Epithelial cell of prostate (primary cell): ENCODE measurements at places on chromosomes 5 and 9.

DNA sequence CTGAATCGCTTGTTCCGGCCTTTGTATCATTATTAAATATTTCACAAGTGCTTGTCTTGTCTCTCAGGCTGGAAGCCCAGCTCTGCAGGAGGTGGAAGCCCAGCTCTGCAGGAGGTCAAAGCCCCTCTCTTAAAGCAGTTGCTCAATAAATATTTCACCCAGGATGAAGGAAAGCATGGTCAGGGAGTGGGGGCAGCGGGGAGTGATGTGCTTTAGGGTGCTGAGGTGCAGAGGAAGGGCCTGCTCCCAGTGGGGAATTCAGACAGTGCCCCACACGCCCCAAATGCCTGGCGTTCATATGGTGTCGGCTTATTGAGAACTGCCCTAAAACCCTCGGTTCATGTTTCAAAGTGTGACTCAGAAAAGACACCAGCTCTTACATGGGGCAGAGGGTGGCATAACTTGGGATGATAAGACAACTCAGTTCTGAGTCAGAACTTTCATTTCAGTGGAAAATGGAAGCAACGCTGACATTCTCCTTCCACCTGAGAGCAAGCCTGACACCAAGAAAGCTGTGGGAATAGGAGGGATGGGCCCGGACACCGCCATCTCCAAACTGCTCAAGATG, 114.3 kb upstream of the DAP start:
- no peak for DNase-seq

- DNase-seq = no peak
Observed at GRCh38 chr5:138952962-138953361, 77.8 kb upstream of the LRRTM2 start.

GRCh38 chr5:126954981-126955380, 75.4 kb downstream of the MARCHF3 start:
- DNase-seq = no peak

DNA sequence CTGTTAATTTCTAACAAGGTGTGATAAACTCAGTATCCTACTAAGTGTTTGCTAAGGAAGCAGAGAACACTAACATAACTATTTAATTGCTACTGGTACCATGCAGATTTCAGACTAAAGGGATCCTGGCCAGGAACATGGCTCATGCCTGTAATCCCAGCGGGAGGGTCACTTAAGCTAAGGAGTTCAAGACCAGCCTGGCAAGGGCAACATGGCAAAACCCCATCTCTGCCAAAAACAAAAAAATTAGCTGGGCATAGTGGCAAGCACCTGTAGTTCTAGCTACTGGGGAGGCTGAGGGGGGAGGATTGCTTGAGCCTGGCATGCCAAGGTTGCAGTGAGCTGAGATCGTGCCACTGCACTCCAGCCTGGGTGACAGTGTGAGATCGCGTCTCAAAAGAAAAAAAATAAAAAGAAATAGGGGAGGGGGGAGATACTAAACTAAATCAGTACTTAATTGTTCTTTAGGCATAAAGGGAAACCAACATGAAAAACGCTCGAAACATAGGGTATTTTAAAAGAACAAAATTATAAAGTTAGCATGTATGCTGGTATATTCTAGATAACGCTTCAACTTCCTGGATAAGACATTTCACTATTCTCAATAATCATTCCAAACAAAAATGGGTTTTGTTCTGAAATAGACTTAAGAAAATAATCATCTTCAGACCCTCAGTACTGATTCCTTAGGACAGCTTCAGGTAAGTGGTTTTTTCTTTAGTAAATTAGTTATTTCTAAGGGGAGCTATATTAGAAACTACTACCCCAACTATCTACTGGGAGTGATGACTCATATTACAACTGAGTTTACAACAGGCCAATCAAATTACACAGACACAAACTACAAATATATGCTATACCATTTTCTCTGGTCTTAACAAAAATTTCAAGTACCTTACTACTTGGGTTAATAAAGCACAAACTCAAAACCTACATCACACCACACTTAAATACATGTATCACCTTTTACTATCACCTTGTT, 3.5 kb downstream of the PANK3 start:
- DNase-seq = no peak

DNA sequence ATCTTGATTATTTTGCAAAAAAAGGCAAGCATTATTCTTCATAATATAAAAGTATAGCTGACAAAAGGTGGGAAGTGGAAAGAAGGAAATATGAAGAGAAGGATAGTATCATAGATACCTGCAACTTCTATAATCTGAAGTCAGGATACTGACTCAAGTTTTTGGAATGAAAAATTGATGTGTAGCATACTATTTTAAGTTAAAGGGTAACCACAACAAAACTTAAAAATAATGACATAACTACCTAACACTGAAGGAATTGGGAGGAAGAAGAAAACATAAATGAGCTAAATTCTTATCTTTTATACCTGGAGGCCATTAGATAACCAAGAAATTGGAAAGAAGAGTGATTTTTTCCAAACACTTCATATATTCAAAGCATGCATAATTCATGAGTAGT, 51.8 kb upstream of the TLE1 start:
- no peak for DNase-seq

DNA sequence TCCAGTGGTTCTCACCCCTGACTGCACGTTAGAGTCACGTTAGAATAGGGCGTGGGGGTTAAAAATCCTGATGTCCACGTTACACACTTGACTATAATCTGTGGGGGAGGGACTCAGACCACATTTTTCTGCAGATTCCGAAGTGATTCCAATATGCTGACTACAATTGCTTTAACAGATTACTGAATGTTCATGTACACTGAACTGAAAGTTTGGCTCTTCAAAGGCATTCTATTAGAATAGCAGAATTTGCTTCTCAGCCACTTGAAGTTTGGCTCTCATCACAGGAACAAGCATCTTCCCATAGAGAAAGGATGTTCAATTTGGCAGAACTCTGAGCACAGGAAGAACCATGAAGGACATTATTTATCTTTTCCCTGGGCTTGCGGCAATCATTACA, 84.5 kb downstream of the HAPLN1 start:
- DNase-seq = no peak

DNA sequence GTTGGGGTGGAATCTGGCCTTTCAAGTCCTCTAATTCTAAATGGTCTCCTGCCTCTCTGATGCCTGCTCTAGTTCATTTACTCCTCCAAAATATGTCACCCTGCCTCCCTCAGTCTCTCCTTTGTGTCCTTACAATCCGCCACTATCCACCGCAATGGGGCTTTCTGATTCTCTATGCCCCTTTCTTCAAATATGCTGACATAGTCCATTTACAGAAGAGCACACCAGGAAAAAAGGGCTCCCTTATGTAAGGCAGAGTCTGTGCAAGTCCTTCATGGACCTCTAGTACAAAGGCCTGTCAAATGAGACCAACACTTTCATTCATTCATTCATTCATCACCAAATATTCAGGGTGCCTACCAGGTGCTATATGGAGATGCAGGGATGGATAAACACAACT, 2.0 kb upstream of the ASTN2 start:
- no peak for DNase-seq

DNA sequence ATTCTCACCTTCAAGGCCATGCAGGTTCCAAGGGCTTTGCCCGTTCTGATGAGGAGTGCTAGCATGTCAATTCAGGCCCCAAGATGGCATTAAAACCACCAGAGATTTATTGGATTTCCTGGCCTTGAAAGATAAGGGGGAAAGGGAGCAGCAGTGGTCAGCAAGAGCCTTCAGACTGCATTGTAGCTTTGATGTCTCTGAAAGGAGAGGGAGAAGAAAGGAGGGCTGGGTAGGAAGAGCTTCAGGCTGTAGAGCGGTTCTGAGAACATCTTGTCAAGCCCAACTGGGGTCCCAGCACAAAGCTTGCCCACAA, 41.8 kb upstream of the FGF1 start:
- DNase-seq = no peak

DNA sequence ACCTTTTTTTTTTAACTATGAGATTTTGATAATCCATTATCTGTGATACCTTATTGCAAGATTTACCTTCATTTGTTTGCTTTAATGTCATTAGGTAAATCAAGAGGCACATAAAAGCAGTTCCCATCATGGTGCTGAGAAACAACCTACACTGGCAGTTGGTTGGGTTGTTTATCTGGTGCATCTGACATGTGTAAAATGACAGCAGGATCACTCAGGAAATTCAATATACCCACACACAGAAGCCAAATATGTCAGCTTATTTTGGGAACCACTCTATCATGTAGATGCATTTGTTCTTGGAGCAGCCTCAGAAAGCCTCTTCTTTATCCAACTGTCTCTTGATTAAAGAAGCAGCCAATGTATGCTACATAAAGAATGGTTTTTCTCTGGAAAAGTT, 7.8 kb upstream of the CCDC192 start:
- no peak for DNase-seq

GRCh38 chr5:32471784-32472183, 27.2 kb upstream of the ZFR start:
- no peak for DNase-seq

DNA sequence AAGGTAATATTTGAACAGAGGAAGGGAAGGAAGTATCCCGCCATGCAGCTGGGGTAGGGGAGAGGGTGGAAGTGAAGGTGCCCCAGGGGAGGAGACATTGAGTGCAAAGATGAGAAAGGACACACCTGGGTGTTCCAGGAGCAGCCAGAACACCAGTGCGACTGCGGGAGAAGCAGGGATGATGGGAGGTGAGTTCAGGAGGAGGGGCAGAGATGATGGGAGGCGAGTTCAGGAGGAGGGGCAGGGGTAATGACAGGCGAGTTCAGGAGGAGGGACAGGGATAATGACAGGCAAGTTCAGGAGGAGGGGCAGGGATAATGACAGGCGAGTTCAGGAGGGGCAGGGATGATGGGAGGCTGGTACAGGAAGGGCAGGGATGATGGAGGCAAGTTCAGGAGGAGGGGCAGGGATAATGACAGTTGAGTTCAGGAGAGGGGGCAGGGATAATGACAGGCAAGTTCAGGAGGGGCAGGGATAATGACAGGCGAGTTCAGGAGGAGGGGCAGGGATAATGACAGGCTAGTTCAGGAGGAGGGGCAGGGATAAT, 17.2 kb upstream of the SPOCK1 start:
- no peak for DNase-seq

DNA sequence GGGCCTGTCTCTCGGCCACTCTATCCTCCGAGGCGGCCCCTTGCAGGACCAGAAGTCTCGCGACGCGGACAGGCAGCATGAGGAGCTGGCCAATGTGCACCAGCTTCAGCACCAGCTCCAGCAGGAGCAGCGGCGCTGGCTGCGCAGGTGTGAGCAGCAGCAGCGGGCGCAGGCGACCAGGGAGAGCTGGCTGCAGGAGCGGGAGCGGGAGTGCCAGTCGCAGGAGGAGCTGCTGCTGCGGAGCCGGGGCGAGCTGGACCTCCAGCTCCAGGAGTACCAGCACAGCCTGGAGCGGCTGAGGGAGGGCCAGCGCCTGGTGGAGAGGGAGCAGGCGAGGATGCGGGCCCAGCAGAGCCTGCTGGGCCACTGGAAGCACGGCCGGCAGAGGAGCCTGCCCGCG, 283.5 kb downstream of the ARHGEF28 start:
- no peak for DNase-seq

GRCh38 chr9:117403403-117403811, 11.4 kb downstream of the ASTN2 start:
- no peak for DNase-seq

DNA sequence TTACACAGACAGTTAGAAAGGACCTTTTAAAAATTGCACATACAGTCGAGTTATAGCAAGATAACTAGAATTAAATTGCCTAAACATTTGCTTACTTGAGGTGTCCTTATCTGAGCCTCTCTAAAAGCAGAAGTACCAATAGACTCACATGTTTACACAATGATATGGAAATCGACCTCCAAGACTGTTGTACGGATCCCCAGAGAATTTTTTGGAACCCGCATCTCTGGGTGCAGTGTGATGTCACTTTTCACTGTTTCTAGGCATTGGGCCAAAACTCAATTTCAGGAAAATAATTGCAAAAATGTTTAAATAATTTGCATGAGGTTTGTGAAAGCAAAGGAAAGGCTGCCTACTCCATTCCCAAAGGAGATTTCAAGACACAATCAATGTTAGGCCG, 63.1 kb upstream of the ATG10 start:
- DNase-seq = no peak

- no peak for DNase-seq
Observed at GRCh38 chr5:131854134-131854533, 57.3 kb upstream of the FNIP1 start.

DNA sequence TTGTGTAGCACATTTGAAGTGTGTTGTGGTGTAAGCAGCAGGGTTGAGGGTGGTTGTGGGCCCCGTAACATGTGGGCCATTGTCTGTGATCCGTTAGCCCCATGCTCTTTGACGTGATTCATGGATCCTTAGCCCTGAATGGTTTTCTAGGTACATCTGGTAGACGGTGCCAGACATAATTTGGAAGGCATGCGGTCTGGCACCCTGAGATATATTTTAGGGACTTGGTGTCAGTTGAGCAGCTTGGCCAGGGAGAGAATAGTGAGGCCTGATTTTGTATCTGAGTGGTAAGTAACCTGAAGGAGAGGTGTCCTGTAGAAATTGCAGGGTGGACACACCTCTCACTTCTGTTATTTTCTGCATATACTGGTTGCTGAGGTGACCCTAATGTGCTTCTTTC, 10.9 kb downstream of the SH3GL2 start:
- DNase-seq = no peak

DNA sequence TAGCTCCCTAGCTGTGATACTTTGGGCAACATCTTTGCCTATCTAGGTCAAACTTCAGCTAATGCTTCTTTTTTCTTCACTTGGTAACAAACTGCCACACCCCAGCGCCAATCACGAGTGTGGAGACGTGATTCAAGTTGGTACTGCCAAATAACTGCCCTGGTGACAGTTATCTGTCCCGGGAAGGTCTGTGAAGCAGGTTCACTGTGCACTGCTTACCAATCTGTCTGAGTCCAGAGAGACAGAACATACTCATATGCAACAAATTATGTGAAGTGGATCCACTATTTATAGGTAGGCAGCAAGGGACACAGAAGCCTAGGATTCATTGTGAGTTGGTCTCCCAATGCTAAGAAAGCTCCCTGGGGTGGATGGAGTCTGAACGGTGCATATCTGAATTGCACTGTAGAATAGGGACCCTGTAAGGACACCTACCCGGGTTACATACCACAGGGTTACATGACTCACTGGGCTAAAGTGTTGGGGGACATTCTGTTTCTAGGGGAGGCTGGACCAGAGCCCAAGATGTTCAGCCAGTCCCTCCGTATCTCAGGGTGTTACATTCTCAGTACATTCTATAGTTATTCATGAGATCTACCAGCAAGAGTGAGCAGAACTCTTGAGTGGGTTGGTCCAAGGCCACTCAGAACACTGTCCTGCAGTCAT, 95.4 kb upstream of the STC2 start:
- DNase-seq = no peak

- DNase-seq = no peak
Observed at GRCh38 chr5:175460126-175460525, 16.1 kb upstream of the DRD1 start.
